ENCODE measurements at places on chromosomes 13 and 19. TPM values are rescaled to one million over a fixed set of nuclear protein-coding genes. Genes with fewer than 3 reads are reported as not detected.

DNA sequence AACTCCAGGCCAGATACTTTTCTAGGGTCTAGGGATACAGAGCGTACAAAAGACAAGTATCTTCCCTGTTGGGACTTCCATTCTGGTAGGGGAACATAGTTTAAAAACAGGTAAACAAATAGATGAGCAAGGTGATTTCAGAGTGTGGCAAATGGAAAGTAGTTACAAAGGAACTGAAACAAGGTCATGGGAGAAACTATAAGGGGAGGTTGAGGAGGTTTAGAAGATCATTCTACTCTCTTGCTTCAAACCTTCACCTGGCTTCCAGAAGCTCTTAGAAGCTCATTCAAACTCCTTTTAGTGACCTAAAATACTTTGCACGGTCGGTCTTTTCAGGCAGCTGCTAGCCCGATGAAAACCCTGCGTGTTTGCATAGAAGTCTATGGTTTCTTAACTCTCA, 9.1 kb downstream of the FFAR2 start:
- no peak for DNase-seq

- DNase-seq, result no peak
Observed at GRCh38 chr19:36807029-36807428, 31.2 kb downstream of the ZNF790 start.

DNA sequence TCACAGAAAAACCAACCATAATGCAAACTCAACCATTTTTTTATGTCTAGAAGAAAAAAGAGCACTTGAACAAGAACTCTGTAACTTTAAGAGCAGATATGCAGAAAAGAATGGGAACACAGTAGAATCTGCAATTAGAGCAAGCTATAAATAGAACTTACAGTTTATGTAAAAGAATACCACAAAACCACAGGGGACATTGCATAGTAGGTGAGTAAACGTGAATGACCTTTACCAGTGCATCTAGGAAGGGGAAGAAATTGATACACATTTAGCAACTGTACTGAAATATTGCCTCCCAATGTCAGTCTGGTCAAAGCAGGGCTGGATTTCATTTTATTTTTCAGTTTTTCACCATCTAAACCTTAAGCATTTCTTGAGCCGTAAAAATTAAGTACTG, 242.2 kb upstream of the EDNRB start:
- DNase-seq, result no peak

GRCh38 chr13:42547612-42548011, 26.3 kb upstream of the TNFSF11 start:
- no peak for DNase-seq

- DNase-seq, result peak; percentile 67
Observed at GRCh38 chr19:1252221-1252820, 3.9 kb downstream of the MIDN start.

- no peak for DNase-seq
Observed at GRCh38 chr19:13850910-13851733, 25.8 kb upstream of the NANOS3 start.

GRCh38 chr13:41099986-41100385, 32.6 kb downstream of the KBTBD6 start:
- DNase-seq, result no peak

- no peak for DNase-seq
Observed at GRCh38 chr19:49472936-49473335, 1.1 kb upstream of the FLT3LG start.

Gene SIGLEC5
- 0.27 TPM for total RNA-seq

Gene PTBP1
- 60.0 TPM for total RNA-seq
